Activated naive CD8-positive, alpha-beta T cell treated with anti-CD3 and anti-CD28 coated beads for 36 hours (primary cell): ENCODE measurements at places on chromosomes 12 and 14.
A peak's percentile ranks its signal among the peaks of the same experiment; 100 is the strongest.

- peak; percentile 55 for DNase-seq
These were observed 30.6 kb downstream of the VCPKMT start for GRCh38 chr14:50085570-50086320.

DNA sequence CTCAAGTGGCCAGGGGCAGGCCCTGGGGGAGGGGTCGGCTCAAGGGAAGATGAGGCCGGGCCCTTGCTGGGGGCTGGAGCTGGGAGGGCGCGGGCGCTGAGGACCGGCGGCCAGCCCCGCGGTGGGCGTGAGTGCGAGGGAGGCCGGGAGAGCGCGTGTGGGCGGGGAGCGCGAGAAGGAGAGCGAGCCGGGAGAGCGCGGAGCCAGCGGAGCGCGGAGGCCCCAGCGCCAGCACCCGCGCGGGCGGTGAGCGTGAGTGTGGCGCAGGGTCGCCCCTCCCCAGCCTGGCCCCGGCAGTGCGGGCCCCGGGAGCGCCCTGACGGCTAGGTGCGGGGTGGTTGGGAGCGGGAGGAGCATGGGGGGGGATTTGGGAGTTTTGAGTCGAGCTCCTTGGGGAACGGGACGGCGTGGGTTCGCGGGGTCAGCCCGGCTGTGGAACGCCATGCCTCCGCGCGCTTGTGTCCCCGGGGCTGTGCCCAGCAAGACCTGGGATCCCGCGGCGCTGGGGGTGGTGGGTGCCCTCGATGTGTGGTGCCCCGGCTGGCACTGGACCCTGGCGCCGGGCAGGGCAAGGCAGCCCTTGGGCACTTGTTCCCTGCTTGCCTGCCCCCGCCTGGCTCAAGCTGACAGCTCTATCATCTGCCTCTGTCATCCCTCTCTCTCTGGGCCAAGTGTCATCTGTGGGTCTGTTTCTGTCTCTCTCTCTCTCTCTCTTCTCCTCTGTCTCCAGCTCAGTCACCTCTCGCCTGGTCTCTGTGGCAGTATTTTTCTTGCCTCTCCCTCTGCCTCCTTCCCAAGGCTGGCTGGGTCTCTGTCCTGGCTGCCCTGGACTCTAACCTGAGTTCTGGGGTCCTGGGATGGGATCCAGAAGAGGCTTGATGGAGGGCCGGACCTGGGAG lies at the start of gene LBHD2:
TSS of gene LBHD2 (plus strand) at position 190 of the 899 bp plus-strand sequence. CDS start 1,803 bp downstream, outside the sequence.
- DNase-seq: no peak

GRCh38 chr12:106248312-106248845 lies 559 bp upstream of the CKAP4 start:
- DNase-seq: peak; percentile 28

GRCh38 chr14:63209160-63209559 lies 4.9 kb downstream of the RHOJ start:
- DNase-seq: no peak

DNA sequence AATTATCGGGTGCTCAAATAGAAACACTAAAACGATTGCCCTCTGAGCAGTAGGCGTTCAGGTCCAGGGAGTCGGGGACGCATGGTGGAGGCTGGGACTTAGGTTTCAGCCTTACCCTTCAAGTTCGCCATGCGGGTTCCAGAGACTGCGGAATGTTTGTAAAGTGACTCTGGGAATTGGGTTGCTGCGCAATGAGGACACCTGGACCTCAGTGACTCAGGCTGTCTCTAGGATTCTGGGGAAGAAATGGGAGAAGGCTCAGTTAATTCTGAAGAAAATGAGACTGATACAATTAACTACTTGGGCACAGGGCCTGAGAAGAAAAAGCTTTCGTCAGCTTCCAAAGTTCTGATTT lies 1.1 kb downstream of the LGALS3 start:
- DNase-seq: no peak

DNA sequence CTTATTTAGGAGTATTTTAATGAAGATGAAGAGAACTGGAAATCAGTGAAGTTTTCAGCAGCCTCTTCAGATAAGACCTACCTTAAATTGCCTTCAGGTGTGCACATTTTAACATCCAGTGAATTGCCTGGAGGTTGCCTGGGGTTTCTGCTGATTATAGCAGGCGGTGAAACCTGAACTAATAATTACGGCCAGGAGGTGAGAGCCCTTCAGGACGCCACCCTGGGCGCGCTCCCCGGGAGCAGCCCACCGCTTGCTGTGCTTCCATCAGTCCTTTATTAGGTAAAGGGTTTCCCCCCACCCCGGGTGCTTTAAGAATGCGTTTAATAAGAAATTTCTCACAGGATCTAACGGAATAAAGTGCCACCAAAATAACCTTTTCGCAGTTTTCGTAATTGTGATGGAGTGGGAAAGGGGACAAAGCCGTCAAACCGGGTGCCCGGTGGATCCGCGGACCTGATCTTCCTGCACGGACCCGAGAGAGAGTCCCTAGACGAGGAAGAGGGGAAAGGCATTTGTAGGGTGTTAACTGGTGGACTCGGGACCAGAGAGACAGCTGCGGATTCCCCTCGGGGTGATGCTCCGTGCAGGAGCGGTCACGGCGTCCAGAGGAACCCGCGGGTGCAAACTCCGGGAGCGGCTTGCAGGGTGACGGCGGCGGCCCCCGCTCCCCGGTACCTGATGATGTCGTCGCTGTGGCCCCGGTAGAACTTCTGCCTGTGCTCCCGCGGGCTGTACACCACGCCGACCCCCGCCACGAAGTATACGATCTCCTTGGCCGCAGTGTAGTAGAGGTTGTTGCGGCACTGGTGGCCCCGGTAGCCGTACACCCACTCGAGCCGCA lies 902 bp downstream of the EML5 start:
- peak; percentile 3 for DNase-seq

GRCh38 chr14:105075379-105076295 lies 10.4 kb upstream of the GPR132 start:
- peak; percentile 73 for DNase-seq

- no peak for DNase-seq
These were observed 30.4 kb upstream of the KCNA5 start for GRCh38 chr12:5013266-5013730.

DNA sequence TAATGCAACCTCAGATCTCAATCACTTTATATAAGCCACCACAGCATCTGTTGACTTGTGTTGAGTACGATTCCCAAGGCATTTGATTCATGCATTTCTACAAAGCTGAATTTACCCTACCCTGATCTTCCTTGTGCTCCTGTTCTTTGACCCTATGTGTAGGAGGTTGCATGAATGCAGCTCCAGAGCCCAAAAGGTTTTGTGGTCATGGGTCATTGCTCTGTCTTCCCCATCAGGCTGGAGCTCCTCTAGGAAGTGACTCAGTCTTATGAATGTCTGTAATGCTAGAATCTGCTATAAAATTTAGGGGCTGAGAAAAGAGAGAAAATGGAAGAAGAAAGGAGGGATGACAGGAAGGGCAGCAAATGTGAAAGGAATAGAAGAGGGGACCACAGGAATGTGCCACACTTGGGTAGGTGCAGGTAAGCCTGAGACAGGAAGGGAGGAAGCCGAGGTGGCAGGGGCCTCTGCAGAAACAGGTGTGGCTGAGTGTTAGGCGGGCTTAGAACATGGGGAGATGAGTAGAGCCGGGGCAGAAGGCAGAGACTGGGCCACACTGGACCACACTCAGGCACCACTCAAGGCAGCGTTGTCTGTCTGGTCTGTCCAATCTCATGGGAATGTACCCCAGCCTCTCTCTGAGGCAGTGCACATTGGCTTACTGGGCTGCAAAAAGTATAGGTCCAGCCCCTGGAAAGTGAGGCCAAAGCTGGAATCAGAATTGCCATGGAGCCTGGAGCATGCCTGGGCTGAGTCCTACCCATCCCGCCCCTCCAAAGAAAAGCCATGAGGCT lies 334.1 kb downstream of the BCL11B start:
- no peak for DNase-seq

DNA sequence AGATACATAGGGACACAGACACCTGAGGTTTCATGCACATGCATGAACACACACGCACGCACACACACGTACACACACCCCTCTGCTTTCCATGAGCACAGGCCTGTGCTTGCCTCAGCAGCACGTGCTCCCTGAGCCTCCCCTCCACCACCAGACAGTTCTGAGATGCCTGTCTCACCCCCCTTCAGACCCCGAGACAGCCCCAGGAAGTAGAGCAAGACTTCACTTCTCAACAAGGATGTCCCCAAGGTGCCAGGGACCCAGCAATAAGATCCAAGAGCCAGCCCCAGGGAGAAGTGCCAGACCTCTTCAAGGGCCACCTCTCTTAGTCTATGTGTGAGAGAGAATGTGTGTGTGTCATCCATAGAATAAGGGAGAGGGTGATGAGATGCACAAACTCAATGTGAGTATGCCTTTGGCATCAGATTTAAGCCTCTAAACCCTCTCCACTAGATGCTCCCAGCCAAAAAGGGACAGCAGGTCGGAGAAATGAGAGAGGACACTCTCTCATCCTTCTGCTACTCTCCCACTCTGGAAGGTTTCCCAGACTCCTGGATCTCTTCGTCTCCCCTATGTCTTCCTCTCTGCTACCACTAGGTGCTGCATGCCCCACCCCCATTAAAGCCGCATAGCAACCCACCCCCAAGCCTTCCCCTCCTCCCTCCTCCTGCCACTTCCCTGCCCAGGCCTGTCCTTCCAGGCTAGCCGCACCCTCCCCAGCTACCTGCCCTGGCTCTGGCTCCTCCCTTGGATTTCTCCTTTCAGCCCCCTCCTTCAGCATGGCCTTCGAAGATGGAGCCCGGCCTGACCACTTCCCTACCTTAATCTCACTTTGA lies 7.7 kb downstream of the RARG start:
- peak; percentile 40 for DNase-seq

GRCh38 chr14:65258391-65258790 lies 154.1 kb upstream of the FUT8 start:
- DNase-seq: no peak

DNA sequence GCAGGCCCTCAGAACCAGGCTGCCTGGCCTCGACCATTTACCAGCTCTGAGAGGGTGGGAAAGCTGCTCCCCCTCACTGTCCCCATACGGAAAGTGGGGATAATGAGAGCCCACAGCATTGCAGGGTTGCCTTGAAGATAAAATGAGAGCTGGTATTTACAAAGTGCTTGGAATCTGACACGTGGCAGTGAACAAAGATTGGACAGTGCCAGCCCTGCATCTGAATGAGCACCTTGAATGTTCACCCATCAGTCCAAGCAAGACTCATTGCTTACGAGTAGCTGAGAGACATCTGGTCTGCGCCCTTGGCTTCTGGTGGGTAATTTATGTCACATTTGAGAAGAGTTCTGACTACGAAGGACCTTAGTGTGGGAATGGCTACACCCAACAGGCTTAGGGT lies 67.5 kb downstream of the CLMN start:
- DNase-seq: no peak

DNA sequence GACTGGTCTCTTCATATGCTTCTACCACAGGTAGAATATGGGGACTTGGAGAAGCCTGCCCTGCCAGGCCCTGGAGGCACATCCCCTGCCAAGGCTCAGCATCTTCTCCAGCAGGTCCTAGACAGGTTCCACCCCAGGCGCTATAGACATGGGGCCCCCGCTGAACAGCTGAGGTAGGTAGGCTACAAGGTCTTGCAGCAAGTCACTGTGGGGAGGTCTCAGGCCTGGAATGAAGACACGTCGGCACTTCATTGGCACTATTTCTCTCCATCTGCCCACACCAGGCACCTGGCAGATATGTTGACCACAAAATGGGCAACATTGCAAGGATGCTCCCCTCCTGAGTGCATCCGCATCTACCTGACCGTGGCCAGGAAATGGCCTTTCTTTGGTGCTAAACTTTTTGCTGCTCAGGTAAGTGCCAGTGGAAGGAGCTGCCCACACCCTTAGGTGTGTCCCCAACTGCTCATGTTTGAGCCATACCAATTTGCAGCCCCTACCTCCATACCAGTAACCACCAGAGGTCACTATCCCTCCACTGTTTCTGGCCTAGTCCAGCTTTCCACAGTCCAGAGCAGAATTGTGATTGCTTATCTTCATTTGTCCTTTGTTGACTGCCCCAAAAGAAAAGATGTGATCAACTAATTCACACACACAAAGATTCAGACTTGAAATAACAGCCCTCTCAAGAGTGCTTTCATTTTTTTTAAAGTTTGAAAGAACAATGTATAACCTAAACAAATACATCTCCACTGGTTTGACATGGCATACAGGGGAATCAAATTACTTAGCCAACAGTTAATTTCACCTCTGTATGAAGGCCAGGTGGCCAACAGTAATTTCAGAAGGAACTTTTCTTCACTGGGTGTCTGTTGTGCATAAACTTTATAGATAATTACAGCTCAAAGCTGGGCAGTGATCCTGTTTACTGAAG lies 16.1 kb downstream of the PIGH start:
- DNase-seq: peak; percentile 14

GRCh38 chr14:77043177-77043983 lies 14.9 kb upstream of the IRF2BPL start:
- peak; percentile 73 for DNase-seq

DNA sequence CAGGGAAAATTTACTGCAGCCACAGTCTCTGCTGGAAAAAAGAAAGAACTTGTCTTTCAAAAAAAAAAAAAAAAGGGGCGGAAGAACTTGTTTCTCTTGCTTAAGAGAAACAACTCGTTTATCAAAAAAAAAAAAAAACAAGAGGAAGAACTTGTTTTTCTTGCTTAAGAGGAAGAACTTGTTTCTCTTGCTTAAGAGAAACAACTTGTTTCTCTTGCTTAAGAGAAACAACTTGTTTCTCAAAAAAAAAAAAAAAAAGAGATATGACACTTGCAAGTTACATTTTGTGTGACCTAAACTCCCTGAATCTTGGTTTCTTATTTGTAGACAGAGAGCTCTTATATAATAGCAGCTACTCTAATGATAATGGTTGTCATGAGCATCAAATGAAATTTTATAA lies 44.7 kb upstream of the USP15 start:
- no peak for DNase-seq

- no peak for DNase-seq
These were observed 100.8 kb upstream of the DAAM1 start for GRCh38 chr14:59087711-59088110.

GRCh38 chr14:37090026-37090425 lies 82.4 kb downstream of the SLC25A21 start:
- no peak for DNase-seq

- no peak for DNase-seq
These were observed 31.9 kb downstream of the CEP83 start for GRCh38 chr12:94427501-94428381.

GRCh38 chr12:119283310-119283709 lies 51.2 kb upstream of the CCDC60 start:
- no peak for DNase-seq
